Progenitor cell of endocrine pancreas (in vitro differentiated cells): ENCODE measurements at places on chromosomes 2 and 18. TPM values are rescaled to one million over a fixed set of nuclear protein-coding genes. Genes with fewer than 3 reads are reported as not detected.

DNA sequence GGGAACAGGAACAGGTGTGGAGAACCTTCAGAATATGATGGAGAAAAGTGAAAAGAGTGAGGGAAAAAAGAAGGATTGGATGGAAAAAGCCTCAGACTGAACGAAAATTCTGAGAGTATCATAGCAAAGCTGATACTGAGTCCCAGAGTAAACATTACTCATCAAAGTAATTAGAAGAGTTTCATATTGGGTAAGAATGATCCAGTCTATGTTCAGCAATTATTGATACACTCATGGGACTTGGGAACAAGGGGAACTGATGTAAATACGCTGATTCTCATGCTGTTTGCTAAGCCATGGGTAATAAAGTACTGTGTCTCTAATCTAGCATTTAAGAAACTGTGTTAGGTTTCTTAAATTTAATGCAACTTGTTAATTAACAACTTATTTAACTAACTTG, 219.9 kb upstream of the NOL4 start:
- DNase-seq: no peak

- no peak for DNase-seq
These were observed 26.4 kb downstream of the HDLBP start for GRCh38 chr2:241289053-241289452.

DNA sequence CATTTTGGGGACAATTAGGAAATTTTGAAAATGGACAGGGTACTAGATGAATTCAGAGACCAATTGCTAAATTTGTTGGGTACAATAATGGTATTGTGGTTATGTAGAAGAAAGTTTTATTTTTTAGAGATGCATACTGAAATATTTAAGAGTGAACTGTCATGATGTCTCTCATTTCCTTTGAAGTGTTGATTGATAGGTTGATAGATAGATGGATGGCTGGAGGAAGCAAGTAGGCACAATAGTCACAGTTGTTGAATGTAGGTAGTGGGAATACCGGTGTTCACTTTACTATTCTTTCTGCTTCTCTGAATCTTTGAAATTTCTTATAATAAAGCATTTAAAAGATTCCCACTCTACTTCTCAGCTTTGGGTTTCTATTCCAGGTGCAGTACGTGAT, 151.7 kb upstream of the FOSL2 start:
- DNase-seq: no peak

- DNase-seq: no peak
These were observed 35.7 kb downstream of the MRPS9 start for GRCh38 chr2:105073591-105073990.

DNA sequence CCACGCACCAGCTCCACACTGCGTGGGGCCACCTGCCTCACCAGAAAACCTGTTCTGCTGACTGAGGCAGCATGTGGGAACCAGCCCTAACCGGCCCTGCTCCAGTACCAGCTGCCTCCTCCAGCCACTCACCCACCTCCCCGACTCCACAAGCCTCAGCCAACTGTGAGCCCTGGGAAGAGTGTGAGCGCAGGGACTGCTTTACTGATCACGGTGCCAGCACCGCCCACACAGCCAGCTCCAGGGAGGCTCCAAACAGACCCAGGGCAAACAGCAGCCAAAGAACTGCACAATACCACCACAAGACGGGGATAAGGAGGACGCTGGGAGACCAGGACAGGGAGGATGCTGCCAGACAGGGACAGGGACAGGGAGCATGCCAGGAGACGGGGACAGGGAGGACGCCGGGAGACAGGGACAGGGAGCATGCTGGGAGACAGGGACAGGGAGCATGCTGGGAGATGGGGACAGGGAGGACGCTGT, 28.4 kb downstream of the EIPR1 start:
- DNase-seq: no peak

The ELOA2 gene
- not detected in 2 replicates for total RNA-seq

The GALNT14 gene
- total RNA-seq: 0.91 and 1.2 TPM in 2 replicates

The LCT gene
- total RNA-seq: 0.19 TPM in 1 of 2 replicates, not detected in the other

The GCG gene
- 92.9 and 128 TPM in 2 replicates for total RNA-seq
